ENCODE measurements at places on chromosomes 4 and X. TPM values are rescaled to one million over a fixed set of nuclear protein-coding genes. Genes with fewer than 3 reads are reported as not detected.
A peak's percentile ranks its signal among the peaks of the same experiment; 100 is the strongest.

DMRTC1B gene
- total RNA-seq: 1.8 TPM

ARX gene
- total RNA-seq: 0.98 TPM

DNA sequence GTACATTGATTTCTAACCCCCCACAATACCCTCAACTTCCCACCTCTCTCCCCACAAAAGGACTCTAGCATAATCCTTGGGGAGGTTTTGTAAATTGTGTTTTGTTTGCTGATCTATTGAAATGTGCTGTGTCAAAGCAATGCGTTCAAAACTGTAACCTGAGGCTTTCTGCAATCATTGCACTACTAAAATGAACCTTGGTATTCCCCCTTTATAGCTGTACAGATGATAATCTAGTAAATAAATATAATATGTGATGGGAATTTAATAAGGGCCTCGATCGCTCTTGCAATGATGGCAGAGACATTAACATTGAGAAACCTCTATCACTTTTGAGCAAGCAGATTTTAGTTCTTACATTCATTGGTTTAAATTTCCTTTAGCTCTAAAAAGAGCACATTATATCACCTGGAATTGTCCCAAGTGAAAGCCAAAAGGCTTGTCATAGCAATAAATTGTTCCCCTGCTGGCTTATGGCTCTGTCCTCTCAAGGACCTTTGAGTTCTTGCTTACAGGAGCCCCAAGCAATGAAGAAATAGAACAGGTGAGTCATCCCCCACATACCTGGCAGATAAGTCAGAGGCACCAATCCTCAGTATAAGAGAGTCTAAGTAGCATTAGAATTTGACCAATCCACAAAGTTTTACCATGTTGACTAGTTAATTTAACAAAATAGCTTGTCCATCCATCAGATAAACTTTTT lies 18.4 kb upstream of the ACE2 start:
- DNase-seq: no peak

DNA sequence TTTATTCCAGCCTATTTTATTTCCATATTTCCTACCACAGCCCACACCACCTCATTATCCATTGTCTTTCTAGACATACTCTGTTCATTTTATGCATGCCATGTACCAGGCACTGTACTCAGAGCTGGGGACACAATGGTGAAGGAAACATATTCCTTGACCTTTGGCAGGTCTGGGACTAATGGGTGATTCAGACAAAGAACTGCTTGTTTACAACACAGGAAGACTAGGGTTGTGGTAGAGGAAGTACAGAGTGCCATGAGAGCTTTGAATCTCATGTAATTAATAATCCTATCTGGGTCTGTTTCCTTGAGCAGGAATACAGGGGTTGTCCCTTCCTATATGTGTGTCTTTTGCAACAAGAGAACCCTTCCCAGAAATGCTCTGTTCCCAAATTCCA lies 75.1 kb upstream of the NUDT10 start:
- DNase-seq: no peak

DNA sequence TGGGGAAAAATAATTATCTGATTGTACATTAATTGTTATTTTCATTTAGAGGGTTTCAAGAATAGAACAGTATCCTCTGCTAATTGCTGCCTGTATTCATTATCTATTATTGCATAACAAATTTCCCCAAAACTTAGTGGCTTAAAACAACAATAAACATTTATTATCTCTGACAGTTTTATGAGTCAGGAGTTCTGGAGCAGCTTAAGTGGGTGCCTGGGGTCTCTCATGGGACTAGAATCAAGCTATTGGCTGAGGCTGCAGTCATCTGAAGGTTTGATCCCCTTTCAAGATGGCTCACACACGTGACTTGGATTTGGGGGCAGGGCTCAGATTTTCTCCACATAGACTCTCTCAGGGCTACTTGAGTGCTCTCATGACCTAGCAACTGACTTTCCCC lies 98.1 kb upstream of the JADE1 start:
- DNase-seq: no peak

- DNase-seq: peak; percentile 19
Measured at GRCh38 chr4:56958111-56958517, 19.3 kb downstream of the NOA1 start.

- DNase-seq: peak; percentile 23
Measured at GRCh38 chrX:133414406-133415275, 648 bp downstream of the GPC4 start.

ENPEP gene
- total RNA-seq: 2.4 TPM

- peak; percentile 90 for DNase-seq
Measured at GRCh38 chrX:13688958-13689740, at the start of gene RAB9A. RAB9A (plus strand) TSS chrX:13689128; CDS start chrX:13708747, 19,619 bp downstream.

- DNase-seq: no peak
Measured at GRCh38 chr4:151806511-151806927, 45.7 kb upstream of the GATB start.

DNA sequence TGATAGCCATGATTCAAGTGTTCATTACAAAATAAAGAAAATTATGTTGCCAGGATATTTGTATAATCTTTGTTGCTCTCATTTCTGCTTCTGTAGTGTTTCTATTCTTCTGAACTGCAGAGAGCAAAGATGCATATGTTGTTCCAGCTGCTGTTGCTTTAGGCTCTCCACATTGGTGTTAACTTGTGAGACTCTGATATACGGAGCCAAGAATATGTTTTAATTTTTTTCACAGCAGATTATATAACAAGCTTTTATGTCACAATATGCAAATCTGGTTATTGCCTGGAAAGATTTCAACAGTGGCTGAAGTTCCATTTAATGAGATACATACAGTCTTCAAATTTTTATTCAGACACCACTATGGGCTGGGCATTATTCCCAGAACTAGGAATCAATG lies 655.0 kb downstream of the GRXCR1 start:
- DNase-seq: no peak

GRCh38 chrX:150152546-150152945 lies 210.6 kb upstream of the MAMLD1 start:
- no peak for DNase-seq
